Right renal pelvis (tissue), 4 donors: ENCODE measurements at places on chromosomes 11 and 22.

DNA sequence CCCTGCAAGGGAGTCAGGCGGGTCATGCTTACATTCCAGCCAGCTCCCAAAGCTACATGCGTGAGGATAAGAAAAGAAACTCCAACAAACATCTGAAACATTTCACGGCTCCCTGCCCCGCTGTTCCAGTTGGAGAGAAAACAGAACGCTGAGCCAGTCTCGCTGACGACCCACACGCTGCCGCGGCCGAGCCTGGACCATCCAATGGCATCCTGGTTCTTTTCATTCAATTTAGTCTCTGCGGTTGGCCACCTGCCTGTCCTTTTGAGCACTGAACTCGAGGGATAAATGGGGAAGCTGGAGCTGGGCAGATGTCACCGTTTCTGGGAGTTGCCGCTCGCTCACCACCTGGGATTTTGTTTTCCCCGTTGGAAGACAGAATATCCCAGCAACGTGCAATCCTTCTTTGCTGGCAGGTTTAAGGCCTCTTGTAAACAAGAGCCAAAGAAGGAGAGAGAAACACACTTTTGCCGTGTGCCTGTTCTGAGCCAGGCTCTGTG, 45.3 kb upstream of the SHISAL1 start:
- no peak for DNase-seq

GRCh38 chr11:45303316-45303715, 17.2 kb upstream of the SYT13 start:
- DNase-seq: no peak

DNA sequence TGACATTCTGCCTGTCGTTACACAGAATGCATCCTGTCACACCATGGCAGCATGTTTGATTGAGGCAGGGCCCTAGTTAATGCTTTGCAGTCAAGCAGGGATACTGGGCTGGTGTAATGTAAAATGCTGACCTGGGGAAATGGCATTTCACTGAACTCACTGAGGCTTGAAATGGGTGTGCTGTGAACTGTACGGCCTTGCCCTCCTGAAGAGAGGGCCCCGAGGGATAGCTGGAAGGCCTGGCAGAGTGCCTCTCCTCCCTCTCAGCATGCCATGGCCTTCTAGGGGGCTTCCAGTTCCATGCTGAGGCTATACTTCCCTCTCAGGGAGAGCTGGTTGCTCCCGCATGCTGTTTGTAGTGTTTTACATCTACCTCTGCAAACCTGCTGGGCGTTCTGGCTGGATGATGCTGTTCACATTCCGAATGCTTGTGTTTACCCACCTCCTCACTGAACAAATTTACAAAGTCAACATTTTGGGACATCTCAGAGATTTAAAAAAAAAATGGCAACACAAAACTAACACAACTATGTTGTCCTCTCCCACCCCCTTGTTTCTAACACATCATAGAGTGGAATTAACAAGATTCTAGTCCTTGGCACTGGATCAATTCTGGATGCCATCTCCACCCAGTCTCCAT, 416.7 kb upstream of the CADM1 start:
- no peak for DNase-seq

- no peak for DNase-seq
Measured at GRCh38 chr11:64529559-64530520, 61.2 kb upstream of the SLC22A12 start.

GRCh38 chr11:61680622-61681221, 531 bp downstream of the DAGLA start:
- no peak for DNase-seq

- no peak for DNase-seq
Measured at GRCh38 chr11:46886211-46886610, 32.1 kb downstream of the LRP4 start.

- DNase-seq: no peak
Measured at GRCh38 chr11:133937015-133937414, 19.8 kb downstream of the IGSF9B start.

GRCh38 chr11:6626971-6627761, 7.9 kb upstream of the TPP1 start:
- no peak for DNase-seq

DNA sequence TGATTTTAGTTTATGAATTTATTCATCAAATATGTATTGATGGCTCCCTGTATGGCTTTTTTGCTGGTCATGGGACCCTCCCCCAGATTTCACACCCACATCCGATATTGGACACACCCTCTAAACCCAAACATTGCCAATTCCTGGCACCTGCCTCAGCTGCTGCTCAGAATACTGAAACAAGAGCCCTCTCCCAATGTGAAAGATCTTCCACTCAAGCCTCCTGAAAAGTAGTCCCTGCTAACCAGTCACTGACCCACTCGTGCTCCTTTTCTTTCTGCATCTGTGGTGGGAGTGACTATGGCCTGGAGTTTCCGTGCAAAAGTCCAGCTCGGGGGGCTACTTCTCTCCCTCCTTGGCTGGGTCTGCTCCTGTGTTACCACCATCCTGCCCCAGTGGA, at the start of gene CLDN25:
Gene CLDN25, plus strand, starts transcription at position 301 of the 400 bp plus-strand sequence. Its CDS starts 0 bp downstream, at position 301.
- DNase-seq: no peak

- DNase-seq: no peak
Measured at GRCh38 chr11:126523441-126524205, 168.1 kb downstream of the ST3GAL4 start.

DNA sequence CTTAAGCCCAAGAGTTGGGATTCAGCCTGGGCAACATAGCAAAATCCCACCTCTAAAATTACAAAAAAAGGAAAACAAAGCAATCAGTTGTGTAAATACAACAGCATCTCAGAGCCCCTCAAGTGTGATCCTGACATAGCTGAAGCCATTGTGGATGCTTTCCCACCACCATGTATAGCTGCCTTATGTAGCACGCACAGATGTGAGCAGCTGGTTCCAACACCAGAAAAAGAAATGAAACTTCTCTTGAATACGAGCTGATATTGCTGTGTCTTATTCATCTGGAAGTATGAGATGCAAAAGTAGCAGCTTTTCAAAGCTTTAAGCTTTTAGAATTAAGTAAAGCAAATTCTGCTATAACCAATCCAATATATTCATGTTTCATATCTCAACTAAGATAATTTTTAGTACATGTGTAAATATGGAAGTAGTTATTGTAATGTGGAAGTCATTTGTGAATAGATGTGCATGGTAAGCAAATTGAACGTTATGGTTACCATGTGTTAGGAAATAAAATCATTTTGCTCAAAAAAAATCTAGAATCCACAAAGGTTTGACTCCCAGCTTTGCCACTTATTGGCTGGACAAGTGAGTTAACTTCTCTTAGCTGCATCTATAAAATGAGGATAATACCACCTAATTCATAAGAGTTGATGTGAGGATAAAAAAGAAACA, 63.2 kb downstream of the SGSM3 start:
- no peak for DNase-seq

DNA sequence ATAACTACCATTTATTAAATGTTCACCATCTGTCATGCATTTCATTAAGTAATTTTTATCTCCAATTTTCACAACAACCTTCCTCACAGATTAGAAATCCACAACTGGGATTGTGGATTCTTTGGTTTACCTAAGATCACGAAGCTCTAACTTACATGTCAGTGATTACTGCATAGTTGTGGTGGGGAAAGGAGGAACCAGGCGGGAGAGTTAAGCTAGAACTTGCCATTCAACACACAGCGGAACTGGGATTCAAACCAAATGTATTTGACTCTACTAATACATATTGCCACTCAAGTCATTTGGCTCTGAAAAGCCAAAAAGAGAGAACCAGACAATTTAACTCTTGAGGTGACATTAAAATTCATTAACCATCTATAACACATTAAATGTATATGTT, 10.4 kb upstream of the LAYN start:
- no peak for DNase-seq

DNA sequence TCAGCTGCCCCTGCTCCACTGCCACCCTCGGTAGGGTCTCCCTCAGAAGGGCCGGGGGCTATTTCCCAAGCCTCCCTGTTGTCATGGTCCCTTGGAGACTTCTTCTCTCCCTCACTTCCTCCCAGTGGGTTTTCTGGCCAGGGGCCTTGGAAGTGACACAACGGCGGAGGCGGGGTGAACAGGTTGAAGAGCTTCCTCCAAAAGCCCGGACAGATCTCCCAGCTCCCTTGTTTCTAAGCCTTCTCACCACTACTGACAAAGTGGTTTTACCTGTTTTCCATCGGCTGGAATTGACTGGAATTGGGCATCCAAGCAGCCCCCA, 14.5 kb downstream of the MYH9 start:
- DNase-seq: no peak

DNA sequence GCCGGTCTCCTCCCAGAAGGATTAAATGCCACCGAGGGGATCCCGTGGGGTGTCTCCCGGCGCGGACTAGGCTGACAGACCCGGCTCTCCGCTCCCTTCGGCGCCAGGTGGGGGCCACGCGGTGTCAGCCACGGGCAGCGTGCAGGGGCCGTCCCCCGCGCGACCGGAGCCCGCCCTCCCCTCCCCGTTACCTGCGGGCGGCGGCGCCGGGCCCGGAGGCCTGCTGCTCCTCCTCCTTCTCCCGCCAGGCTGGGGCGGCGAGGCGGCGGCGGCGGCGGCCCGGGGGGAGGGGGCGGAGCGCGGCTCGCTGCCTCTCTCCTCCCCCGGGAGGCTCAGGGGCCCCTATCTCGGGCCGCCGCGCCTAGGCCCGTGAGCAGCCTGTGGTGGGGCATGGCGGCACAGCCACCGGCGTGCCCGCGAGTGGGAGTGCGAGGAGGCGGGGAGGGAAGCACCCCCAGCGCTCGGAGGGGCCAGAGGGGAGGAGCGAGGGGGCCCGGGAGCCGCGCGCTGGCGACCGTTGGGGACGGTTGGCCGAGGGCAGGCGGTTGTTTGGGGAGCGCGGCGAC, 450 bp downstream of the ZBTB44 start:
- peak; percentile 44 for DNase-seq

DNA sequence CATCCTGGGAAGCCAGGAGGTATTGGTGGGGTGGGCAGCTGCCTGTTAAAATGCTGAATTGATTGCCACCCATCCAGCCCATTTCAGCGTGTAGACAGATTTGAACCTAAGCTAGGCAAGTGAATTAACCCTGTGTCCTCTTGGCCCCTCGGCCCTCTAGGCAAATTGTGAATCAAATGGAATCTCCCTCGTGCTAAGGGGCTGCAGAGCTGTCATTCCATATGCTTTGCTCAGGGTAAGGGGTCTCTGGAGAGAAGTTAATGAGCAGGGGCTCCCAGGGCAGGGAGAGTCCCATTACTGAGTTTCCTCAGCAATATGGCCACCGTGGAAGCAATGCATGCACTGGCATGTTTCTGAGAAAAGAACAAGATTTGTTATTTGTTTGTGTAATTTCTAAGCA, 117.7 kb upstream of the RCN1 start:
- no peak for DNase-seq

DNA sequence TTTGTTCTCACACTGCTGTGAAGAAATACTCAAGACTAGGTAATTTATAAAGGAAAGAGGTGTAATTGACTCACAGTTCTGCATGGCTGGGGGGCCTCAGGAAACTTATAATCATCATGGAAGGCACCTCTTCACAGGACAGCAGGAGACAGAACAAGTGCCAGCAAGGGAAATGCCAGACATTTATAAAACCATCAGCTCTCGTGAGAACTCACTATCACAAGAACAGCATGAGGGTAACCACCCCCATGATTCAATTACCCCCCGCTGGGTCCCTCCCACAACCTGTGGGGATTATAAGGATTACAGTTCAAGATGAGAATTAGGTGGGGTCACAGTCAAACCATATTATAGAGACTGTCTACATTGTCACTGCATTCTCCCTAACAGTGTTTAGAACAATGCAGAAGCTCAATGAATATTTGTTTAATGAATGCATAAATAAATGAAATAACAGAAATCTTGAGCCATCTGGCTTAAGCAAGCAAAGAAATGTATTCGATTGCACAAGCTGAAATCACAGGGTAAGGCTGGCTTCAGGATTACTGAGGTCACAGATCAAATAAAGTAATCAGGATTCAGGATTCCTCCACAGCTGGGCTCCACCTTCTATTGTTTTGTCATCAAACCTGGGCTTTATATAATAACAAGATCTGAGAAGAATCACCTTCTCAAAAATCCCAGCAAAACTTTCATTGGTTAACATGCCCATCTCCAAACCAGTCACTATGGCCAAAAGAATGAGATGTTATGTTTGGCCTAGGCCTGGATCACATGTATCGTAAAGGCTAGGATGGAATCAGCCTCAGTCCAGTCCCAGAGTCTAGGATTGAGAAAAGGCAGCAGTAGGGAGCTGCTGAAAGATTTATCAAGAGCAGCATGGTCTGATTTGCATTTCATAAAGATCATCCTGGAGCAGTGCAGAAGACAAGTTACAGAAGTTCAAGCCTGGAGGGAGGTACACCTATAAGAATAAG, 137.8 kb upstream of the UBASH3B start:
- no peak for DNase-seq

DNA sequence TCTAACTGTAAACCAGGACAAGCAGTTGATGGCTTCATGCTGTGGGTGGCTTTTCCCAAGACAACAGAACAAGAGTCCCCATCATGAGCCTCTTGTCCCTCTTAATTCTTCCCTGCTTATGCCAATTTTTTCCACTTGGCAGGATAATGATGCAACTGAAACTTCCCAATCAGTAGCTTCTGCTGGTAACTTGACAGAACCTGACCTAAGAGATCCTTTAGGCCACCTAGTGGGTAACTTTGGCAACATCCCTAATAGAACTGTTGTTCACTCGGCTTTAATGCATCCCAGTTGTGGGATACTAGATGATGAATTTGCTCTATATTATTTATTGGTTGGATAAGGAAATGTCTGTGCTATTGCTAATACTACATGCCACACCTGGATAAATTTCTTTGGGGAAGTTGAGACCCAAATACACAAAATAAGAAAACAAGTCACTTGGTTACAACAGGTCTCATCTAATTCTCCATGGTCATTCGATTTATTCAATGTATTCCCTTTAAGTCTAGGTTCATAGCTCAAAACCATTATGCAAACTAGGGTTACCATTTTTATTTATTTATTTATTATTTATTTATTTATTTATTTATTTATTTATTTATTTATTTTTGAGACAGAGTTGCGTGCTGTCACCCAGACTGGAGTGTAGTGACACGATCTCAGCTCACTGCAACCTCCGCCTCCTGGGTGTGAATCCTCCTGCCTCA, 41.4 kb upstream of the NFAM1 start:
- no peak for DNase-seq

GRCh38 chr11:128572965-128573364, 14.4 kb downstream of the ETS1 start:
- DNase-seq: no peak

- DNase-seq: no peak
Measured at GRCh38 chr11:77147668-77148321, 19.7 kb downstream of the MYO7A start.

GRCh38 chr22:31647066-31647465, 14.9 kb downstream of the PISD start:
- no peak for DNase-seq

DNA sequence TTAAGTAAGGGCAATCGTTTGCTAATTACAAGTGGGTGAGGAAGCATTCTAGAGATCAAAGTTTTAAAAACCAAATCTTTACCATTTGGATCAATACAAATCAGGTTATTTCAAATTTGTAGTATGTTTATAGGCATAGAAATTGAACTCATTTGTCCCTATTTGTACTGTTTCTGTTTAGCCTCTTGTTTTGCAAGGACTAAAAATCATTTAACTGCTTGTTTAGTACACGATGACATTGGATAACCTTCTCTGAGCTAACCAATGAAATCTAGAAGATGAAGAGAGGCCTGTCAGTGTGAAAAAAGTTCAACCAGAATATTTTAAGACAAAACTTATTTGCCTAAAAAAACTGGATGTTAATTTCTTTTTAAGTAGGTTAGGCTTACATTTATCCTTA, 40.0 kb downstream of the ZC3H12C start:
- no peak for DNase-seq

GRCh38 chr11:111672949-111673348, 70.7 kb downstream of the SIK2 start:
- DNase-seq: no peak

GRCh38 chr11:134652586-134653255, 240.7 kb upstream of the B3GAT1 start:
- no peak for DNase-seq

- no peak for DNase-seq
Measured at GRCh38 chr11:1706634-1707400, 9.8 kb downstream of the KRTAP5-6 start.
